Ammon's horn (tissue), 1 donor: ENCODE measurements at places on chromosomes 12 and 14.

DNA sequence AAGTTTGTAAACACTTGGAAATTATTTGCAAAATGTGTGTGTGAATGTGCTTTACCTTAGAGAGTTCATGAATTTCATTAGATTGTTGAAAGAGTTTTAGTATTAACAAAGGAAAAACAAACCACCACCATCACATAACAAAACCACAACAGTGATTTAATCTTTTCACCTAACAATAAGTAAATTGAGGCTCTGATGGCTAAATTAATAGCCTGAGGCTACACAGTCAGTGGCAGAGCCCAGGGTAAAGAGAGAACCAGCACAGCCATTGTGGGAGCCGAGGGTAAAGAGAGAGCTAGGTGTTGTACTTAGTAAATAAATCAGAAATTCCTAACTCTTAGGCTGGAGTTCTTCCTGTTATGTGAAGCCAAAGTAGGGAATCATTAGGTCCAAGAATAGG, 51.2 kb upstream of the CAPRIN2 start:
- no peak for DNase-seq

DNA sequence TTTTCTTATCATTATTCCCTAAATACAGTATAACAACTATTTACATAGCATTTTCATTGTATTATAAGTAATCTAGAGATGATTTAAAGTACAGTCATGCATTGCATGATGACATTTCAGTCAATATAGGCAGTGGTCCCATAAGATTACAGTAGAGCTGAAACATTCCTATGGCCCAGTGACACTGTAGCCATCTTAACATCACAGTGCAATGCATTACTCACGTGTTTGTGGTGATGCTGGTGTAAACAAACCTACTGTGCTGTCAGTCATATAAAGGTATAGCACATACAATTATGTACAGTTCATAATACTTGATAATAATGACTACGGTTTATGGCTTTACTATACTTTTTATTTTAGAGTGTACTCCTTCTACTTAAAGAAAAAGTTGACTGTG, 13.3 kb downstream of the LLPH start:
- DNase-seq = no peak

- DNase-seq = no peak
Measured at GRCh38 chr12:83183132-83183531, 496.4 kb downstream of the TMTC2 start.

DNA sequence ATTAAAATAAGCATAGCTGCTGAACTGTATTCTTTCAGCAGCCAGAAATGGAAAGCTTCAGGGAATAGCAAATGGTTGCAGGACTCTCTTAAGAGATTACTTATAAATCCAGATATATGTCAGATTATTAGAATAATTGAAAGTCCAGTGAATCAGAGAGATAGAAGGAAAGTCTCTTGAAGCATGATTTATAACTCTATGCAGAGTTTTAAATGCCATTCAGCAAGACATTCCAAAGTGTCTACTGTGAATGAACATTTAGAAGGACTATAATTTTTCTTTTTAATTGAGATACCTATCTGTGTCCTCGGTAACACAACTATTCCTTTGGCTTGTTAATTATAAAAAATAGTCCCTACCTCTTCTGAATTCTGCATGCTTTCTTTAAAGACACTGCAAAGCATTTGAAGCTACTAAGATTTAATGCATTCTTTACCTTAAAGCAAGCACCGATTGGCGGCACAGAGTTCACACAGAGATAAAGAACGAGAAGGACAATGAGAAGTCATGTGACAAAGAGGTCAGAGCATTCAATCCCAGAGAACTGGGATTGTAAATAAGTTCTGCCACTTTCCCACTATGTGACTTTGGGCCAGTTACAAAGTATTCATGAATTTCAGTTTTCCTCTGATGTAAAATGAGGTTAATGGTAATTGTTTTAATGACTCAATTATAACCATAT, 371.0 kb upstream of the ATP2B1 start:
- DNase-seq = no peak

GRCh38 chr12:120962532-120963020, 15.8 kb upstream of the HNF1A start:
- no peak for DNase-seq

- DNase-seq = peak; percentile 43
Measured at GRCh38 chr14:36361210-36361853, 40.9 kb upstream of the MBIP start.

- DNase-seq = no peak
Measured at GRCh38 chr12:104049278-104049902, 597 bp downstream of the GLT8D2 start.

DNA sequence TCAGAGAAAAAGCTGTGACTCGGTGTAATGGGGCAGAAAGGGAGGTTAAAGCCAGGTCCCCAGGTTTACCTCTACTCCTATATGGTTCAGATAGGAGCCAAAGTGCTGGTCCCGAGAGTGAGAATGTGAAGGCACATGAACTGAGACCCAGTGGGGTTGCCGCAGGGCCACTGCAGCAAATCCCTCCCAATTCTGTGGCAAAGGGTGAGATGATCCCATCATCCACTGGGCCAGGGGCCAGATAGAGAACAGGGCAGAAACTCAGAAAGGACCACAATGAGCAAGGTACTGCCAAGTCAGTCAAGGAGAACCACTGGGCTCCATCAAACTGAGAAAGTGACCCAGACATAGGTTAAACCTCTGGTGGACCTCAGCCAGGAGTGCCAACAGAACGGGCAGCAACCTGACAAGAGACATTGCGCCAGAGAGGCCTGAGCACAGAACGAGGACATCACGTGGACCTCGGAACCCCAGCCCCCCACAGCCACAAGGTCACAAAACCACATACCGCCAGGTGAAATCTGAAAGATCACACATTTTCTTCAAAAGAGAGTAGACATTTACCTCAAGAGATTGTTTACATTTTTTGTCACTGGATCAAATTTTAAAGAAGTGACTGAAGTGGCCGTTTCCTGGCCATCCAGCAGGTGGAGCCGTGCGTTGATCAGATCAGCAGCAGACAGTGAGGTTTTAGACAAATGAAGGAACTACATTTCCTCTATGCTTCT, 20.5 kb upstream of the ITPR2 start:
- DNase-seq = peak; percentile 87
